Ascending aorta (tissue), 2 donors: ENCODE measurements at places on chromosomes 2 and 18. TPM values are rescaled to one million over a fixed set of nuclear protein-coding genes. Genes with fewer than 3 reads are reported as not detected.

- DNase-seq = peak; percentile 78
- H3K36me3 ChIP-seq = no peaks in the 10 kb centered on the region
- peak within 1 kb of the TSS; percentile 86 for H3K27ac ChIP-seq
- no peaks in the 10 kb centered on the region for H3K4me1 ChIP-seq
- H3K4me3 ChIP-seq = peak within 1 kb of the TSS; percentile 80
These were observed at the start of gene ERBB4 for GRCh38 chr2:212538305-212539071. TSS of gene ERBB4 (minus strand) at chr2:212538802. CDS start at chr2:212538530, 272 bp downstream.

DNA sequence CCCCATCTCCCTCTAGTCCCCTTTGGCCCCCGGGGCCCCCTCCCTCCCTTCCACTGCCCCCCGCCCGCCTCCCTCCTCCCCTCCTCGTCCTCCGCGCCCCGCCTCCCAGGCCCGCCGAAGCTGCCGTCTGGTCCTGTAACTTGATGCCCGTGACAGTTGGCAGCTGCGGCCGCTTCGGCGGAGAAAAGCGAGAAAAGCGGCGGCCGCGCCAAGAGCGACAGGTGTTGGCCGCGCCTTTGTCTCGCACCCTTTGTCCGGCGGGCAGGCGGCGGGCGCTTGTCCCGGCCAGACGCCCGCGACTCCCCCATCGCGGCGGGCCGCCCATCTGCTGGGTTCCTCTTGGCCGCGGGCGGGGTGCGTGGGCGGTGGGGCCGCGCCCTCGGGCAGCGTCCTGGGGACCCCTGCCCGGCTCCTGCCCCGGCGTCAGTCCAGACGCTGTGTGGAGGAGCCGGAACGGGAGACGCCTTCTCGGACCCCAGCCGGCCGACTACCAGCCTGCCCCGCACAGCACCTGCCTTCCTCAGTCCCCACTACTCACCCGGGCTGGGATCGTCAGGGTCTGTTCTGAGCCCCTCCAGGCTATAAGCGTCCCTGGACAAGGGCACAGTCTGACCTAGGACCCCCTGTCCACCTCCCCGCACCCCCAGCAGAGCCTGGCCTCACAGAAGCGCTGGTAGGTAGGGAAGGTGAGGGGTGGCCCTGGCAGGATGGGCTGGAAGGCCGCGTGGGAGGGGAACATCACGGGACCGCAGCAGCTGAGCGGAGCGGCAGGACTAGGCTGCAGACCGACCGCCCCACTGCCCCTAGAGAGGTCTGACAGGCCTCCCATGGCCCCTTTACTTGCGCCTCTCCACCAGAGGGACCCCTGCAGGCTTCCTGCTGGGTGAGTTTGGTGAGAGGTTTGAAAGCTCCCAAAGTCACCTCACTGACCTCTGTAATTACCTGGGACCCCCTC, 1.2 kb upstream of the HES6 start:
- H3K4me1 ChIP-seq = no peaks in the 10 kb centered on the region
- no peak for DNase-seq
- H3K4me3 ChIP-seq = peak overlapping the region; percentile 67

DNA sequence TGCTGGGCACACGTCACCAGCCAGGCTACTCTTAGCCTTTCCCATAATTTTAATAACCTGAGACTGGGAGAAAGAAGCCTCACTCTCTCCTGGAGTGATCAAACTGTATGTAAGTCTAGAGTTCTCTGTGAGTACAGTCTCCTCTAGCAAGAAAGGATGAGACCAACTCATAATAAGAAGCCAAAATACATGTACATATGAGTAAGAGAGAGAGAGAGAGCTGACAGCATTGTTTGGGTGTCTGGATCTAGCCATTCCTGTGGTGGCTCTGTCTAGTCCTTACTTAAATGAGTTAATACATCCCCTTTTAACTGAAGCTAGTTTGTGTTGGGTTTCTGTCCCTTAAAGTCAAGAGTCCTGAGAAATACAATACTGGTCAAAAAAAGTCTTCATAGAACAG, 26.0 kb upstream of the ANXA4 start:
- H3K4me3 ChIP-seq = no peak overlapping the region
- no peak overlapping the region for H3K27ac ChIP-seq
- DNase-seq = no peak
- H3K4me1 ChIP-seq = no peaks in the 10 kb centered on the region
- no peaks in the 10 kb centered on the region for H3K27me3 ChIP-seq

DNA sequence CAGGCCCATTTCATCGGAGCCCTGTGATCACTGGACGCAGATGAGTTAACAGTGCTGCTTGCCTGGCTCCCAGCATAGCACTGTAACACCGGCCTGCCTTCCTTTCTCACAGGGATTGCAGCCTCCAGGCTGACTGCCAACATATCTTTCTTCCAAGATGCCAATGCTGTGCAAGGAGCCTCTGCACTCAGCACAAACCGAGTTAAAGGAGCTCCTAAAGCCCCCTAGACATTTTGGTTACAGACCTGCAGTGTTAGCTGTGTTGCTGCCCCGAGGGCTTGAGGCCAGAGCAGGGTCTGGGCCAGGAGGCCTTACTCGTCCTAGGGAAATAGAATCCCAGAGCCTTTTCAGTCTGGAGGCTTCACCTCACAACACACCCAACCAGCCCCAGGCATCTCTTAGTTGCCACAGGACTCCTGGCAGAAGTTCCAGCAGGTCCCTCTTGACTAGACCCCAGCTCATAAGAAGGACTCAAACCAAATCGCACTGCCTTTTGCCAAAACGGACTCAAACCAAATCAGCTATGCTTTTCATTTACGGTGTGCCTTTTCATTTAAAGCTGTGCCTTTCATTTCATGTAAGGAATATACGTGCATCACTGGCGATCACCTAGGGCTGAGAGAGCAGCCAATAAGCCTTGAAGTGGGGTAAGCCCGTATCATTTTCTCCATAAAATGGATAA, 58.4 kb upstream of the EML4 start:
- no peak overlapping the region for H3K27ac ChIP-seq
- H3K36me3 ChIP-seq = no peaks in the 10 kb centered on the region
- H3K4me3 ChIP-seq = no peak overlapping the region
- no peaks in the 10 kb centered on the region for H3K27me3 ChIP-seq
- DNase-seq = peak; percentile 69
- H3K4me1 ChIP-seq = peaks cover 13% of the 10 kb centered on the region

- no peak for DNase-seq
- no peaks in the 10 kb centered on the region for H3K36me3 ChIP-seq
- no peaks in the 10 kb centered on the region for H3K4me1 ChIP-seq
- H3K27me3 ChIP-seq = no peaks in the 10 kb centered on the region
- no peak overlapping the region for H3K4me3 ChIP-seq
These were observed 138.0 kb upstream of the ASB18 start for GRCh38 chr2:236402033-236402790.

Gene SCLY
- total RNA-seq = 87.5 TPM

Gene FSHR
- not detected for total RNA-seq

DNA sequence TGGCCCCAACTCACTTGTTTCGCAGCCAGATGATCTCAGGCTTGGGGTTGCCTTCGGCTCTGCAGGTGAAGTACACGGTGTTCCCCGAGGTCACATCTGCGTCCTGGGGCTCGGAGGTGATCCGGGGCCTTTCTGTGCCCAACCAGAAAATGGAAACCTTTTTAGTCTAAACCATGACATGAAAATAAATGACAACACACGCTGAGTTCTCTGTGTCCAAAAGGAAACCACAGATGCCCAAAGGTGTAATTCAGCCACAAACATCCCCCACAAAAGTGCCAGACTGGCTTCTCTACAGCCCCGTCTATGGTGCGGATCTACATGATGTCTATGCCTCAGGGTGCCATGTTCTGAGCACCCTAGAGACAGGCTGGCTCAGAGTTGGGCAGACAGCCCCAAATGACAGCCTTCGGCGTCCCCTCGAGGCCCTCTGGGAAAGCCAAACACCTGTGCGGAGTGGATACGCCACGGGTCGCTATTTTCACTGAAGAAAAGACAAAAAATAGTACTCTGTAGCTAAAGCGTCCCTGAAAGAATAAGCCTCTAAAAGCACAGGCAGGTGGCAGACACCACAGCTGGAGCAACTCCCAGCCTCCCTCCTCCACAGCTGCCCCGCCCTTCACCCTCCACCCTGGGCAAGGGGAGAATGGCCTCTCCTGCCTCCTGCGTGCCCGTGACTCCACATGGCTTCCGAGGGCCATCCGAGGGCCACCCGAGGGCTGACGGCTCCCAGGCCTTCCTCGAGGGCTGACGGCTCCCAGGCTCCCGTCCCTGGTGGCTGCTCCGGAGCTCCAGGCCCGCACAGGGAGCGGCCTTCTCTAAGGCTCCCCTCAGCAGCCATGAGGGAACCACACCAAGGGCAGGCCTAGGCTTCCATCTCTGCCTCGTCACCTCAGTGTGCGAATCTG, 67.1 kb downstream of the PXDN start:
- peak overlapping the region; percentile 76 for H3K27ac ChIP-seq
- H3K27me3 ChIP-seq = no peaks in the 10 kb centered on the region
- H3K36me3 ChIP-seq = peaks cover 86% of the 10 kb centered on the region
- no peak for DNase-seq

DNA sequence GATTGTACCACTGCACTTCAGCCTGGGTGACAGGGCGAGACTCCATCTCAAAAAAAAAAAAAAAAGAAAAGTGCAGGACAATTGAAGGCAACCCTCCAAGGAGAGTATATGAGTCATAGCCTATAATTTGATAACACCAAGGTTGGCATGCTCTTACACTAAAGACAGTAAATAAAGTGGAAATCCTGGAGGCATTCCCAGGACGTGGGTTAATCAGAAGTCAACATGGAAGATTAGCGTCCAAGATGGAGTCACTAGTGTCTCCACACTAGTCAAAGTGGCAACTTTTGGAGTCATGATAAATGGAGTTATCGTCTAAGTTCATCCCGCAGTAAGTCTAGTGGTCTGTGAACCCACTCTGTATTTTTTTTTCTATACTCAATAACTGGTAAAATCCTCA, 21.2 kb upstream of the UGGT1 start:
- H3K27me3 ChIP-seq = no peaks in the 10 kb centered on the region
- no peak overlapping the region for H3K4me3 ChIP-seq
- H3K36me3 ChIP-seq = no peaks in the 10 kb centered on the region
- H3K27ac ChIP-seq = no peak overlapping the region

Gene UGT1A3
- not detected for total RNA-seq

- no peak for DNase-seq
- H3K36me3 ChIP-seq = no peaks in the 10 kb centered on the region
- no peak overlapping the region for H3K27ac ChIP-seq
- no peak overlapping the region for H3K4me3 ChIP-seq
- H3K4me1 ChIP-seq = no peaks in the 10 kb centered on the region
- no peaks in the 10 kb centered on the region for H3K27me3 ChIP-seq
These were observed 73.4 kb upstream of the NDUFV2 start for GRCh38 chr18:9029131-9029530.

DNA sequence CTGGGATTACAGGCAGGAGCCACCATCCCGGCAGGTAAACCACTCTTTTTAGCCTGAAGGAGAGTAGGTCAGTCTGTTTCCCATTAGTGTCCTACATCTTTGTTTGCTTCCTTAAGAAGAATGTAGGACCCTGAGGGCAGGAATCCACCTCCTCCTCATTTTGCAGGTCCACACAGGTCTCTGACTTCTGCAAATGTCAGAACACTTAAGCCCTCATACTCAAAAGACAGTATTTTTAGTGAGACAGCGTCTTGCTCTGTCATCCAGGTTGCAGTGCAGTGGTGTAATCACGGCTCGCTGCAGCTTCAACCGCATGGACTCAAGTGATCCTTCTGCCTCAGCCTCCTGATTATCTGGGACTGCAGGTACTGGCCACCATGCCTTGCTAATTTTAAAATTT, 9.3 kb downstream of the PSTPIP2 start:
- no peaks in the 10 kb centered on the region for H3K27me3 ChIP-seq
- no peak for DNase-seq
- no peaks in the 10 kb centered on the region for H3K4me1 ChIP-seq
- no peak overlapping the region for H3K4me3 ChIP-seq
- no peaks in the 10 kb centered on the region for H3K36me3 ChIP-seq

DNA sequence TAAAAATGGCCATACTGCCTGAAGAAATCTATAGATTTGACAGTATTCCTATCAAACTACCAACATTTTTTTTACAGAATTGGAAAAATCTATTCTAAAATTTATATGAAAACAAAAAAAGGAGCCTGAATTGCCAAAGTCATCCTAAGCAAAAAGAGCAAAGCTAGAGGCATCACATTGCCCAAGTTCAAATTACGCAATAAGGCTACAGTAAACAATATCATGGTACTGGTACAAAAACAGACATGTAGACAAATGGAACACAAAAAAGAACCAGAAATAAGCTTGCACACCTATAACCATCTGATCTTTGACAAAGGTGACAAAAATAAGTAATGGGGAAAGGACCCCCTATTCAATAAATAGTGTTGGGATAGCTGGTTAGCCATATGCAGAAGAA, 50.2 kb upstream of the THSD7B start:
- no peak overlapping the region for H3K27ac ChIP-seq
- H3K4me1 ChIP-seq = no peaks in the 10 kb centered on the region
- no peak overlapping the region for H3K4me3 ChIP-seq
- no peaks in the 10 kb centered on the region for H3K27me3 ChIP-seq
- DNase-seq = no peak
- no peaks in the 10 kb centered on the region for H3K36me3 ChIP-seq

DNA sequence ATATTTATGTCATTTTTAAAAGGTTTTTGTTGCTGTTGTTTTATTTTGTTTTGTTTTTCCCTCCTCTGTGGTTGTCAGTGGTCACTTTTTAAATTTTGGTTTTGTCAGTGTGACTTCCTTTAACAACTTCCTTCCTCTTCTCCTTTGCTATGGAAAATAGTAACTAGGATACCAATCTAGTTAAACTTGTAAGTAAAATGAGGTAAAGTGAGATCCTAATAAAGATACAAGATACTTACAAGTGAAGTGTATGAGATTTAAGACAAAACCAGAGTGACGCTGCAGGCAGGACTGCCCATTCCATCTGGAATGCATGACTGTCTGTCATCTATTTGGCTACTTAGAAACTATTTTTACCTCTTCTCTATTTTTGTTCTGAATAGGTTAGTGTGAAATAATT, 30.6 kb upstream of the CREB1 start:
- H3K27me3 ChIP-seq = no peaks in the 10 kb centered on the region
- no peaks in the 10 kb centered on the region for H3K36me3 ChIP-seq
- peaks cover 7% of the 10 kb centered on the region for H3K4me1 ChIP-seq
- no peak overlapping the region for H3K4me3 ChIP-seq
- H3K27ac ChIP-seq = no peak overlapping the region

Gene TMEM247
- total RNA-seq = not detected

DNA sequence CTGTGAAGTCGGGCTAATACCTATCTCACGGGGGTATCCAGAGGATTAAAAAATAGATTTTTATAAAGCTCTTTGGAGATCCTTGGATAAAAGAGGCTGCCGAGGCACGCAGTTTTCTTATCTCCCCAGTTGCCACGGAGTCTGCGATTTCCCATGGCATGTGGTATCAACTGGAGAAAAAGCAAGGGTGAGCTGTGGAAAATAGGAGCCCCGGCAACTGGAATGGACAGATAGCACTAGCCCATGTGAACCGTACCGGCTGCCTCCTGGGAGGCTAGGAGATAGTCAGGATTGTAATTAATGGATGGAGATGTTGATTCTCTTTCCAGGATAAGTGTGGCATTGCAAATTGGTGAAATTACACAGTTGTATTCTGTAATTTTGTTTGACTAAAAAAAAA, 407.6 kb upstream of the KCNH7 start:
- H3K27me3 ChIP-seq = no peaks in the 10 kb centered on the region
- no peak for DNase-seq
- no peak overlapping the region for H3K4me3 ChIP-seq
- no peak overlapping the region for H3K27ac ChIP-seq
- no peaks in the 10 kb centered on the region for H3K4me1 ChIP-seq
- no peaks in the 10 kb centered on the region for H3K36me3 ChIP-seq
